ENCODE measurements at places on chromosomes 1 and 21.

GRCh38 chr1:225651376-225651871 lies 1.5 kb downstream of the ENAH start:
- H3K27ac ChIP-seq: peak overlapping the region; percentile 61
- no peaks in the 10 kb centered on the region for H3K4me1 ChIP-seq
- peak overlapping the region; percentile 85 for H3K4me3 ChIP-seq
- DNase-seq: no peak
- no peaks in the 10 kb centered on the region for H3K36me3 ChIP-seq

- H3K4me3 ChIP-seq: no peak overlapping the region
- H3K4me1 ChIP-seq: no peaks in the 10 kb centered on the region
- no peaks in the 10 kb centered on the region for H3K27me3 ChIP-seq
- no peaks in the 10 kb centered on the region for H3K36me3 ChIP-seq
- no peak for DNase-seq
- H3K27ac ChIP-seq: no peak overlapping the region
Measured at GRCh38 chr1:160471253-160471652, 51.8 kb downstream of the SLAMF6 start.

DNA sequence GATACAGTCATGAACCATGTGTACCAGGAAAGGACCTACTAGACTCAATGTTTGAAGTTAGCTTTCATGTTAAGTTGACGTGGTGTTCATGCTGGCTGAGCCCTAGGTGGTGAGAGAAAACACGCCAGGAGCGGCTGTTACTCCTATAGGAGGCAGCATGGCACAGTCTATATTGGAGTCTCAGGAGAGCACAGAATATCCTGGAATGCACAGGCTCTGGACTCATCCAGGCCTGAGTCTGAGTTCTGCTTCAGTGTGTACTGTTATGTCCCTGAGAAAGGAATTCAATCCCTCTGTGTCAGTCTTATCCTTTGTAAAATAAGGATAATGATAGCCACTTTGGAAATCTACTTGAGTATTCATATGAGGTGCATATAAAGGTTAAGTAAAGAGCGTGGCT lies 41.2 kb downstream of the DPT start:
- peaks cover 21% of the 10 kb centered on the region for H3K4me1 ChIP-seq
- H3K27ac ChIP-seq: no peak overlapping the region
- no peaks in the 10 kb centered on the region for H3K36me3 ChIP-seq
- no peaks in the 10 kb centered on the region for H3K27me3 ChIP-seq
- DNase-seq: no peak

- no peak overlapping the region for H3K4me3 ChIP-seq
- peaks cover 2% of the 10 kb centered on the region for H3K27me3 ChIP-seq
- no peaks in the 10 kb centered on the region for H3K4me1 ChIP-seq
- H3K36me3 ChIP-seq: no peaks in the 10 kb centered on the region
Measured at GRCh38 chr1:47468709-47469389, 31.0 kb downstream of the FOXD2 start.

DNA sequence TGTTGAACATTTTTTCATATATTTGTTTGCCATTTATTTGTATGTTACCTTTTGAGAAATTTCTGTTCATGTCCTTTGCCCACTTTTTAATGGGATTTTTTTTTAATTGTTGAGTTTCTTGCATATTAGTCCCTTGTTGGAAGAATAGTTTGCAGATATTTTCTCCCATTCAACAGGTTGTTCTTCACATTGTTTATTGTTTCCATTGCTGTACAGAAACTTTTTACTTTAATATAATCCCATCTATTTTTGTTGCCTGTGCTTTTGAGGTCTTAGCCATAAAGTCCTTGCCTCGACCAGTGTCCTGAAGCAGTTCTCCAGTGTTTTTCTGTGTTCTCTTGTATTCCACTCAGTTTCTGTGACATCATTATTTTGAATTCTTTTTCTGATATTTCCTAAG lies 54.2 kb upstream of the B3GALT2 start:
- H3K4me3 ChIP-seq: no peak overlapping the region
- H3K27me3 ChIP-seq: no peaks in the 10 kb centered on the region

DNA sequence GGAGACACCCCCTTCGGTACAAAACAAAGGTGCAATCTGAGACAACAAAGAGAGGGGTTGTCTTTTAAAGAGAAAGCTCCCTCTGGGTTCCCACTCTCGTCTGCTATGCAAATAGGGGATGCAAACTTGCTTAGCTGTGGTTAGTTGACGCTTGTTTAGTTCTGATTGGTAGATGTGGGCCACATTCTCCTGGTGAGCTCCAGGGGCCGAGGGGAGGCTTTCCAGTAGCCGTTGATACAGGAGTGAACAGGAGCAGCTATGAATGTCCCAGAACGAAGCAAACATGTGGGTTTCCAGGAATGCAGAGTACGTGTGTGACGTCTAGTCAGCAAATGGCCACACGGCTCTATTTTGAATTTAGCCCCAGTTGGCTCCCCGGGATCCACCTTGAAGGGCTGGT lies 14.7 kb downstream of the TFF2 start:
- H3K36me3 ChIP-seq: no peaks in the 10 kb centered on the region
- peak overlapping the region; percentile 3 for H3K27ac ChIP-seq
- H3K4me3 ChIP-seq: no peak overlapping the region
- no peak for DNase-seq

GRCh38 chr1:29136391-29136915 lies 12.8 kb upstream of the TMEM200B start:
- H3K27me3 ChIP-seq: peaks cover 15% of the 10 kb centered on the region
- no peaks in the 10 kb centered on the region for H3K36me3 ChIP-seq
- H3K4me1 ChIP-seq: no peaks in the 10 kb centered on the region
- H3K4me3 ChIP-seq: no peak overlapping the region
- DNase-seq: no peak

DNA sequence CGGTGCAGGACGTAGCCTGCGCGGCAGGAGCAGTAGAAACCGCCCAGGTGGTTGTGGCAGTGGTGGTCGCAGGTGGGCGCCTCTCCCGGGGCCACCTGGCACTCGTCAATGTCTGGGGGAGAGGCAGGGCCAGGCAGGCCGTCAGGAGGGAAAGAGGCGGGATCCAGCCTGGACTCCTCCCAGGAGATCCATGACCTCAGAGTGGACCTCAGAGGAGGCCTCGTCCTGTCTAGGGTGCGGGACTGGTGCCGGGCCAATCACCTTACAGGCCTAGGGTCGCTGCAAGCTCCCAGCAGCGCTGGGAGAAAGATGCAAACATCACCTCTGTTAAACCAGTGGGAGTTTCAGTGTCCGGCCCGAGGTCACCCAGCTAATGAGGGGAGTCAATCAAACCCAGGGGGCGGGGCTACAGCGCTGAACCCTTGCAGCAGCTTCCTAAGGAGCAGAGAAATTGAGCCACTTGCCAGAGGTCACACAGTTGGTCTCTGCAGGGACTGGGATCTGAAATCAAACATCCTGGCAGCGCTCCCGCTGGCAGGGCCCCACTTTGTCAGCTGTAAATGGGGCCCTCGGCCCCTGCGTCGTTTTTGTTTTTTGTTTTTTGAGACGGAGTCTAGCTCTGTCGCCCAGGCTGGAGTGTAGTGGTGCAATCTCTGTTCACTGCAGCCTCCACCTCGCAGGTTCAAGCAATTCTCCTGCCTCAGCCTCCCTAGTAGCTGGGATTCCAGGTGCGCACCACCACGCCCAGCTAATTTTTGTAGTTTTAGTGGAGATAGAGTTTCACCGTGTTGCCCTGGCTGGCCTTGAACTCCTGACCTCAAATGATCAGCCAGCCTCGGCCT lies 1.4 kb downstream of the MASP2 start:
- no peak overlapping the region for H3K4me3 ChIP-seq
- H3K27ac ChIP-seq: no peak overlapping the region
- no peaks in the 10 kb centered on the region for H3K4me1 ChIP-seq

DNA sequence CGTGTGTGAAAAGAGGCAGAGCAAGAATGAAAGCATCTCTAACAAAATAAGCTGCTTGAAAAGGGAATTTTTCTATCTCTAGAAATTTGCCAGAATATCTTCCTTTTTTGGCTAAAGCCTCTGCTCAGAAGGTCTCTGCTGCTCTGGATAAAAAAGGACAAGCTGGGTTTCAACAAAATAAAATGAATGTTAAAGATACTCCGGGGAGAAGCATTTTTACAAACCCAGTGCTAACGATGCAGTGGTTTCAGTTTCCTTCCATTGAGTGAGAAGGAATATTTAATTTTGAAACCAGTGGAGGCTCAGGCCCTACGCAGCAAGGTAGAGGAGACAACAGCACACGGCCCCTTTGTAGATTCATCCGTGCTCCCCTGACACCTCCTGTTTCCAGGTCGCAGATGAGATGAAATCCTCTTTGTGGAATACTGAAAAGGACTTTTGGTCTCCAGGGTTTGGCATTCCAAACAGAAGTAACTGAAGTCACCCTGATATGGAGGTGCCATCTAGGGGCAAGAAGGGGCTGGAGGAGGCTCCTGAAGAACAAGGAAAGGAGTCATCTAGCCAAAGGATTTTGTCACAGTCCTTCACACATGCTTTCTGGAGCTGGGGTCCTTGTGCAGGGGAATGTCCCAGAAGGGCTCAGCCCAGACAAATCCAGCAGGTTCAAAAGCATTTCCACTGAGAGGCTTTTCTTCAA lies 65.7 kb upstream of the SYT6 start:
- H3K4me1 ChIP-seq: no peaks in the 10 kb centered on the region
- H3K4me3 ChIP-seq: no peak overlapping the region
- peak; percentile 11 for DNase-seq
- H3K27me3 ChIP-seq: peaks cover 2% of the 10 kb centered on the region
- H3K27ac ChIP-seq: peak overlapping the region; percentile 36

GRCh38 chr1:197783510-197783948 lies 8.2 kb upstream of the DENND1B start:
- peak; percentile 32 for DNase-seq
- no peaks in the 10 kb centered on the region for H3K27me3 ChIP-seq
- peaks cover 13% of the 10 kb centered on the region for H3K4me1 ChIP-seq
- no peaks in the 10 kb centered on the region for H3K36me3 ChIP-seq
- H3K4me3 ChIP-seq: no peak overlapping the region

GRCh38 chr1:72911656-72912055 lies 629.3 kb upstream of the NEGR1 start:
- H3K36me3 ChIP-seq: no peaks in the 10 kb centered on the region
- no peak overlapping the region for H3K4me3 ChIP-seq
- no peaks in the 10 kb centered on the region for H3K27me3 ChIP-seq
- H3K4me1 ChIP-seq: no peaks in the 10 kb centered on the region

DNA sequence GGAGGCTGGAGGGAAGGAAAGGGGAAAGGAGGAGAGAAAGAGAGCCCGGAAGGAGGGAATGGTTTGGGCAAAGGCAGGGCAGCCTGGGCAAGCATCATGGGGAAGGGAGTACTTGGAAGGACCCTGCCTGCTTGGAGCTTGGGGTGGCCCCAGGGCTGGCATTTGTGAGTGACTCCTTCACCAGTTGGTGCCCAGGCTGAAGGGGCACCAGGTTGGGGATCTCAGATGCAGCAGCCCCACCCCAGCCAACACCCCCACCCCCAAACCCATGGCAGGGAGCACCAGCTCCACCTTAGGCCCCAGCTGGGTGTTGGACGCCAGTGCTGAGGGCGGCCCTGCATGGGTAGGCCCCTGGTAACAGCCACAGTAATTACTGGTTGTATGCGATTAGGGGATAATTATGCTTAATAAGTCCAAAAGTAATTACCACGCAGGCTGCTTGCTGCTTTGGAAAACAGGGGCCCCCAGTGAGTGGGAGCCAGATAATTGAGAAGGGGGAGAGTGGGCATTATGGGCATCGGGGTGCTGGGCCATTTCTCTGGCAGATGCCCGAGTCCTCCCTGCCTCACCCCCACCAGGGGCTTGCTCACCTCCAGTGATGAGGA lies 78.3 kb downstream of the VWA5B1 start:
- H3K4me1 ChIP-seq: no peaks in the 10 kb centered on the region
- no peak overlapping the region for H3K4me3 ChIP-seq
- H3K36me3 ChIP-seq: no peaks in the 10 kb centered on the region
- DNase-seq: no peak
- H3K27me3 ChIP-seq: peaks cover 85% of the 10 kb centered on the region

GRCh38 chr1:1943834-1944570 lies 24.9 kb upstream of the TMEM52 start:
- peak overlapping the region; percentile 80 for H3K27ac ChIP-seq
- H3K4me1 ChIP-seq: peaks cover 26% of the 10 kb centered on the region
- no peaks in the 10 kb centered on the region for H3K36me3 ChIP-seq

GRCh38 chr1:47866601-47867437 lies 130.4 kb downstream of the TRABD2B start:
- no peaks in the 10 kb centered on the region for H3K36me3 ChIP-seq
- DNase-seq: peak; percentile 88
- H3K4me1 ChIP-seq: peaks cover 42% of the 10 kb centered on the region
- no peaks in the 10 kb centered on the region for H3K27me3 ChIP-seq
- no peak overlapping the region for H3K4me3 ChIP-seq

GRCh38 chr1:220382994-220383393 lies 110.7 kb upstream of the RAB3GAP2 start:
- no peak overlapping the region for H3K27ac ChIP-seq
- H3K4me1 ChIP-seq: peaks cover 3% of the 10 kb centered on the region
- no peak overlapping the region for H3K4me3 ChIP-seq
- H3K36me3 ChIP-seq: no peaks in the 10 kb centered on the region
- DNase-seq: no peak
- H3K27me3 ChIP-seq: no peaks in the 10 kb centered on the region

GRCh38 chr1:200778766-200779165 lies 40.1 kb downstream of the CAMSAP2 start:
- DNase-seq: no peak
- H3K4me3 ChIP-seq: no peak overlapping the region
- no peaks in the 10 kb centered on the region for H3K4me1 ChIP-seq
- H3K36me3 ChIP-seq: peaks cover 7% of the 10 kb centered on the region
- no peak overlapping the region for H3K27ac ChIP-seq
- H3K27me3 ChIP-seq: no peaks in the 10 kb centered on the region

DNA sequence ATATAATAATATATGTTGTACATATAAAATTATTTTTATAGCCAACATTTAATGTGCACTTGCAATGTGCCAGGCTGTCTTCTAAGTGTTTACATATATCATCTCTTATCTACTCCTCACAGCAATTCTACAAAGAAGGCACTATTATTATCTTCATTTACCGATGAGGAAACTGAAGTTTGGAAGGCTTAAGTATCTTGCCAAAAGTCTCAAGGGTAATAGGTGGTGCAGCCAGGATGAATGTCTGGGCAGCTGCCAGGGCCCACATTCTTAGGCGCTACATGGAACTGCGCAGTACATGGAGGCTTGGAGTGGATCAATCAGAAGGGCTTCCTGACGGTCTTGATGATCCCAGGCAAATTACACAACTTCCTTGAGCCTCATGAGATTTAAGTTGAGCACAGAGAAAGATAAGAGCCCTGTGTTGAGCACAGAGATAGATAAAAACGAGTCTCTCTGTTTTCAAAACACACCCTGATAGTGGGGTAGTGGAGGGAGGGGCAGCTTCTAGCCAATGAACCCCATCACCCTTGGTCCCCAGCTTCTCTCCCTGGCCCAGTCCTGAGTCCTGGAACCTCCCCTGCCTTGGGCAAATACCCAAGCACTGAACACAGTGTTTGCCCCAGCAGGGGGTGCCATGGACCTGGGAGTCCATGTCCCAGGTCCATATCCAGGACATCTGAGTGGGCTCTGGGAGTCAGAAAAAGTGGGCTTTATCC lies 9.2 kb downstream of the POU3F1 start:
- no peaks in the 10 kb centered on the region for H3K4me1 ChIP-seq
- H3K4me3 ChIP-seq: no peak overlapping the region
- no peaks in the 10 kb centered on the region for H3K36me3 ChIP-seq

- no peaks in the 10 kb centered on the region for H3K27me3 ChIP-seq
- no peak overlapping the region for H3K4me3 ChIP-seq
- H3K27ac ChIP-seq: no peak overlapping the region
- peaks cover 37% of the 10 kb centered on the region for H3K36me3 ChIP-seq
Measured at GRCh38 chr1:44290250-44291094, 64.6 kb downstream of the ERI3 start.
